T1000 (cell line): ENCODE measurements at places on chromosomes 1 and 21.

DNA sequence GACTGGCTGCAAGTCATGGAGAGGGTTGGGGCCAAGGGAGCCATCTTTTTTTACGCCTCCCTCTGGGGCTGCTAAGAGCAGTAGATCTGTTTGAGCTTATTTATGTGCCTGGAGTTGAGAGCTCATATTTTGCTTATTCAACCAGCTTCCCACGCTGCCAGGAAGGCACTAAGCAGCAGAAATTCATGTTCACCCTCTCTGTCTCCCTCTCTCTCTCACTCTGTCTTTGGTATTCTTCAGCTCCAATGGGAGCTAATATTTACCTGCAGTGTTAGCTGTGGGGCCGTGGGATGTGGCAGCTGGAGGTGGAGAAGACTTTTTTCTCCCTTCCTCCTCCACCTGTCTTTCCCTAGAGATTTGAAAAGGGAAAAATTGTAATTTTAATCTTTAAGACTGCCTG is 26.8 kb upstream of the CACNA1E start:
- DNase-seq: no peak

DNA sequence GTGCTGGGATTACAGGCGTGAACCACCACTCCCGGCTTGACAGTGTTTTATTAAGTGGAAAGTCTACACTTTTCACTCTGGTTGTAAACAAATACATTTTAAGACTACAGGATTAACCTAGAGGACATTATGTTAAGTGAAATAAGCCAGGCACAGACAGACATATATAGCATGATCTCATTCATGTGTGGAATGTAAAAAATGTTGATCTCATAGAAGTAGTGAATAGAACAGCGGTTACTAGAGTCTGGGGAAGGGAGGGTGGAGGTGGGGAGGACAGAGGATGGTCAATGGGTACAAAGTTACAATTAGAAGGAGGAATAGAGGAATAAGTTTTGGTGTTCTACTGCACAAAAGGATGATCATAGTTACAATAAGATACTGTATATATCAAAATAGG is 16.9 kb downstream of the CTH start:
- no peak for DNase-seq

DNA sequence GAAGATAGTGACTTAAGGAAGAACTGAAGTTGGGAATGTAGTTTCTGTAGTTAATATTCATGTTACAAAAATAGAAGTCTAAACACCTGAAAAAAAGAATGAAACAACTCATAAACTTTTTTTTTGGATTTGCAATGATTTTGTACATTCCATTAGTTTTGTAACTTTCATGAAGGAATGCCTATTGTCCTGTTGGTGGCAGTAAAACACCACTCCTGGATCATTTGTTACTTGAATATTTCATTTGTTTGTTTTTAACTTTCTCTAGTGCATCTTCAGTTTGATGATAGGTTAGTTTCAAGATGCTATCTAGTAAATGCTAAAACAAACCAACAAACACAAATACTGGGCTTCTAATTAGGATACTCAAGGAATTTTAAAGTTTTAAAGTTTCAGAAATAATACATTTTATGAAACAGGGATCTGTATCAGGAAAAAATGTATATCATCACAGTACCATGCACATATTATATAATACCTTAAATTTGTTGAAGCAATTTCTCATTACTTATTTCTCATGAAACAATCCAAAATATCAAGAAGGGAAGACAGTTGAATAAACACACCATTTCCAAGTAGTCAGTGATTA is 229.7 kb upstream of the CACYBP start:
- DNase-seq: no peak

DNA sequence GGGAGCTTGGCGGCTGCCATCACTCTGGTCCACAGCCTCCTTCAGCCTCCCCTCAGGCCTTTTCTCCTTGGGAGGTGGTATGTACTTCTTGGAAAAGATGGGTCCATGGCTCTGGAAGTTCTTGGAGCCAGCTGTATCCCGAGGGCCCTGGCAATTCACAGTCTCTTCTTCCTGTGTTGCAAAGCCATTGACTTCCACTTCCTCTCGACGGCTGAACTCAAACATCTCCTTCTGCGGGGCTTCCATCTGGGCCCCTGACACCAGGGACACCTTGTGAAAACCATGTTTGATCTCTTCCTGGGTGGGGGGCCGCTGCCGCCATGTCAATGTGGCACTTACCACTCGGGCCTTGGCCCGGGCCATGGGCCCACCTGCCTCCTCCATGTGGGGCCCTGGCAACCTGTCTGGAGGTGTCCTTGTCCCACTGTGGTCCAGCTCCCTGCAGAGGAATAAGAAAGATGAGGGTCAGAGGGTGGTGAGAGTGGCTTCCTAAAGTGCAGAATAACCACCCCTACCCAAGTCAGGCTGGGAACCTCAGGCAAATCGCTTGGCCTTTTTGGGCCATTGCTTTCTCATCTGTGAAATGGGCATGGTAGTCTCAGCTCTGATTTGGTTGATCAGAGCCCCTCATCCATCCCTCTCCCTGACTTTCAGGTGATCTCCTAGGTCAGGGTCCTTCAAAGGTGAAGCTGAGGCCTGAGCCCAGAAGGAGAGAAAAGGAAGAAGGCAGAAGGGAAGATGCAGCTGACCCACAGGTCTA is 7.5 kb downstream of the CRYBG2 start:
- no peak for DNase-seq

DNA sequence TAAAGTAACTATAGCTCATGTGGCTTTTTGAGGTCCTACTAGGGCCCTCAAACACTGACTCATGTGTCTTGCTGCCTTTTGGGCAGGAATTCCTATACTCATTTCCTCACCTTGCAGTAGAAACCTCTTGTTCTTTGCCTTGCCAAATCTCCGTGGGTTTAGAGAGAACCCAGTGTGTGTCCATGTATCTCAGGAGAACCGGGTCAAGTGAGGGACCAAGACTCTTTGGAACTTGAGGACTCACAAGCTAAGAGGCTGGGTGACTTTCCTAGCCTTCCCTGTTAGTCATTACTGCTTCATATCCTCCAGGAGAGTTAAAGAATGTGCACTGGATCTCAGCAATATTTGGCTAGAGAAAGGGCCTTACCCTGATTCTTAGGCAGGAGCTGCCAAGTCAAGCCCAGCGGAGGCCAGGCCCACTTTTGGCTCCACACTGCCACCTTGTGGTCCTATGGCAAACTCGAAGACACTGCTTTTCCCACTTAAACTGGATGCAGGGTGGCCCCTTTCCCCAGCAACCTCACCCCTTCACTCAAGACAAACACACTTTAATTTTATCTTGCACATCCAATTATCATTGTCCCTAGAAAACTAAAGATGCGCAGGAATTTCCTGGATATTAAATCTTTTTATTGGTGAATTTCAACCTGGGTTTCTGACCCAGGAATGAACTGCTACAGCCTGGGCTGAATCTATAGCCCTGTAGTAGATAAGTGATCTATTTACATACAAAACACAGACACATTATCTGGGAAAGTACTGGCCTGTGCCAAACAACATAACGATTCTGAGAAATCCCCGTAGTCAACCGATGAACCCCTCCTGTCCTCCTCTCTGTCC is 10.6 kb downstream of the AVPR1B start:
- peak; percentile 64 for DNase-seq

- no peak for DNase-seq
These were observed 22.2 kb upstream of the ERG start for GRCh38 chr21:38520511-38520910.

DNA sequence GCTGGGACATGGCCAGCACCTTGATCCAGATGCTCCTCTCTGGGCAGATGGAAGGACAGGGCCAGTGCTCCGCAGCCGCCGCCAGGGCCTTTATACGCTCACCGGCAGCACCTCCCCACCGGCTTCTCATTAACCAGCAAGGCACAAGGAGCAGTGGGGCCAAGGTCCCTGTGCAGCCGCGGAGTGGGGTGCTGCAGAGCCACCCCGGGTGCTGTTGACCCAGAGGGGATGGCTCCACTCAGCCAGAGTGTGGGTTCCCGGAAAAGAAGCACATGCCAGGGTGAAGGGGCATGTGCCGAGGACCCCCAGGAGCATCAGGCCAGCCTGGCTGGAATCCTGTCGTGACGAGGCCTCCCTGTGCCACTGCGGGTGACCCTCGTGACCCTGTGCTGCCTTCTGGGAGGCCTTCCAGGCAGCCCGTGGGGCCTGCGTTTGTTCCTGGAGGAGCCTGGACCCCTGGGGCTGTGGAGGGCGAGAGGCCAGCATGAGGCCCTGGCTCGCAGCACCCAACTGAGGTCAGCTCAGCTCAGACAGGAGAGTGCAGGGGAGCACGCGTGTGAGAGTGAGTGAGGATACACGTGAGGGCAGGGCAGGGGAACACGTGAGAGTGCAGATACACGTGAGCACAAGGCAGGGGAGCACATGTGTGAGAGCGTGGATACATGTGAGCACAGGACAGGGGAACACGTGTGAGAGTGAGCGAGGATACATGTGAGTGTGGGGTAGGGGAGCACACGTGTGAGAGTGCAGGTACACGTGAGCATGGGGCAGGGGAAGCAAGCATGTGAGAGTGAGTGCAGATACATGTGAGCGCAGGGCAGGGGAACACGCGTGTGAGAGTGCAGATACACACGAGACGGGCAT is at the start of gene FTCD:
TSS of gene FTCD (minus strand) at position 66 of the 864 bp plus-strand sequence. CDS start at position 10, 56 bp downstream.
- DNase-seq: no peak
